ENCODE measurements at places on chromosomes 11 and 22.

DNA sequence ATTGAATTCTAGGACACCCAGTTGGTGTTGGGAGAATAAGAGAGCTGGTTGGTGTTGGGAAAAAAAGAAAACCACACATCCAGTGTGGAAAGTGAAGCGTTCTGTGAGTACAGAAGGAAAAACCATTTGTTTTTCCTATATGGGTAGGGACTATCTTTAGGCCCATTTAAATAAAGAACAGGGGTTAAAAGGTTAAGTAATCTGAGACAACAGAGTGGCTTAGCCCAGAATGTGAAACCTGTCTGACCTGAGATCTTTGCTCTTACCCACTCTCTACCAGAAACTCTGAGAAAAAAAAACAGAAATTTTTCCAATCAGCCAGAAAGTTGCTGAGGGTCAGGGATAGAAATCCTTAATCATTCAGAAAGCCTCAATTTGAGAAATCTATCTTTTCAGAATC, 59.8 kb upstream of the LRRC55 start:
- DNase-seq, result no peak

GRCh38 chr11:115166820-115167219, 337.4 kb downstream of the CADM1 start:
- no peak for DNase-seq

DNA sequence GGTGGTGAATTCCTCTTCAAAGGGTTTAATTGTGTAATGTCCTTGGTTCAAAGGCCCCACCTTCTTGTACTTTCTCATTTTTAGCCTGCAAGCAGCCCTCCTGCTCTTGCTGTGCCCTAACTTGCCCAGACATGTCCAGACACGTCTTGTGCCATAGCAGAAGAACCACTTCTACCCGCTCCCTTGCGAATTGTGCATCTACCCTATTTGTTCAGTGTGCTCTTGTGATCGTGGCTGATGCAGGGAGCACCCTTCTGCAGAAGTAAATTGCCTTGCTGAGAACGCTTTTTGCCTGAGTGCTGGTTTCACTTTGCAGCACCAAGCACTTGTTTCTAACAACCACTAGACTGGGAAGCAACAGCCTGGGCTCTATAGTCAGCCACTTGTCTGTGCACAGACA, 249.4 kb downstream of the SBF2 start:
- DNase-seq, result no peak

GRCh38 chr11:57514538-57515331, 767 bp downstream of the SLC43A1 start:
- DNase-seq, result peak; percentile 77

- DNase-seq, result no peak
Observed at GRCh38 chr11:84322211-84322610, 1036.0 kb upstream of the CCDC90B start.

DNA sequence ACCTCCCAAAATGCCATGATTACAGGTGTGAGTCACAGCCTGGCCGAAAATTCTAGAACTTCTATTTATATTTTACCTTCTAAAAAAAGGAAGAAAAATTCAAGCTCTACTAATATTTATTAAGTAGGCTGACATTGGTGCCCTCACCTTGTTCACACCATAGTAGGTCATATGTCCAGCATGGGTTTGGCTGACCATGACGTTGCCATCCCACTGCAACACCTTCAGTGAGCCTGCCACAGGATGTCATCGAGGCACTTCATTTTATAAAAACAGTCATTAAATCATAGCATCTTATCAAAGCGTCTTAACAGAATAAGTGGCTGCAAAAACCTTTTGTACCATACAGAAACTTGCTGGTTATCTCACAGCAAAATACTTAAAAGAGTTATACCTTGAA, 58.3 kb downstream of the LRRC32 start:
- no peak for DNase-seq

Measured in GM20000 (cell line).